Mesothelial cell of epicardium (in vitro differentiated cells): ENCODE measurements at places on chromosomes 12 and 14.

DNA sequence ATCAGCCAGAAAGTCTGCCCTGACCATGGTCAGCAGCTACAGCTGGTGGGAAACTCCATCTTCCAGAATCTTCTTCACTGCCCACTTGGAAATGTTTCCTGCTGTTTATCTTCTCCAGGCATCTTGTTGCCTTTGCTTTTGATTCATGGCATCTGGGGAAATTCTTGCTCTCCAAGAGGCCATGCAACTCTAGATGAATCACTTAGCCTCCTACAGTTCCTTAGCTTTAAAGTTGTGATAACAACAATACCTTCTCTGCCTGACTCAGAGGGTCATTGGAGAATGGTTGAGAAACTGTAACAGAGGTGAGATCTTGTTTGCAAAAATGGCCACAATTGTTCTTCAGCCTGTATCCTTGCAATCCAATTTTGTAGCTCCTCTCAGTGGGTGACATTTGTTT, 121.0 kb upstream of the VRK1 start:
- no peak for DNase-seq

GRCh38 chr12:107349008-107349747, 255.8 kb upstream of the CRY1 start:
- no peak for DNase-seq

DNA sequence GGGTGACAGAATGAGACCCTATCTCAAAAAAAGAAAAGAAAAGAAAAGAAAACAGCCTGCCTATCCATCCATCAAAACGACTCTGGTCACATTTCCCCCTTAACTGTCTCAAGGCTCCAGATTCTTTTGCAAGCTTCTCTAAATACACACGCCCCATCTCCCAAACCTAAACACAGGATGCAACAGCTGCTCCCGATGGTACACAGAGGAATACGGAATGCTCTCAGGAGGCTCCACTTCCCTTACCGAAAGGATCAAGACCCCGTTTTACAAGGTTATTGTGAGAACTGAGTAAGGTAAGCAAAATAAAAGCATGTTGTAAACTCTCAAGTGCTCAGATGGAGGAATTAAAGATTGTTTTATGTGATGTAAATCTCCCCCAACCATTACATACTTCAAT, 62.3 kb downstream of the NT5DC3 start:
- DNase-seq: no peak

GRCh38 chr14:68460541-68460940, 332.3 kb downstream of the ZFP36L1 start:
- DNase-seq: no peak

DNA sequence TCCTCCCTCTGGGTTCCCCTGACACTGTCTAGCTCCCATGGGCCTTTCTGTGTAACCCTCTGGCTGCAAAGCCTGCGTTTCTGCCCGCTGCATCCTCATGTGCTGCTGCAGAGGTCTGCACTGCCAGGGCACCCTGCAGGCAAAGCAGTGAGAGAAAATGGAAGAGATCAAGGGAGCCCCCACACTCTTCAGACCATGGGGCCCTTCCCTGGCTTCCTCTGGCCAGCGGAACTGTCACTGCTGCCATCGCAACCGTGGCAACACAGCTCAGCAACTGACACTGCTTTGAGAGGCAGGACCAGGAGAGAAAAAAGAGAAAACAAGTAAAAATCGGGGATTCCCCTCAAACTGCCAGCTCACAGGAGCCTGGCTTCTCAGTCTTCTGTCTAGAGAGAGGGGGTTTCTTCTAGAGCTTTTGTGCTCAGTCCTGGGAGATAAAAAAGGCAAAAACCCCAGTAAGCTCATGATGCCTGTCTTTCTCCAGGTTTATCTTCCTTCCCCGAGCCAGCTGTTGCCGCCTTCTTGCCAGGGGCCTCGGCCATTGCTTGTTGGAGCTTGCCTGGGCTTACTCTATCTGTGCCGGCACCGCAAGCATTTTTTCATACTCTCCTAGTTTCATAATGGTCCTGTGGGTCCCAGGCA, 38.9 kb downstream of the C14orf132 start:
- DNase-seq: no peak

- no peak for DNase-seq
These were observed 11.2 kb upstream of the LRP1-AS start for GRCh38 chr12:57158665-57159064.

DNA sequence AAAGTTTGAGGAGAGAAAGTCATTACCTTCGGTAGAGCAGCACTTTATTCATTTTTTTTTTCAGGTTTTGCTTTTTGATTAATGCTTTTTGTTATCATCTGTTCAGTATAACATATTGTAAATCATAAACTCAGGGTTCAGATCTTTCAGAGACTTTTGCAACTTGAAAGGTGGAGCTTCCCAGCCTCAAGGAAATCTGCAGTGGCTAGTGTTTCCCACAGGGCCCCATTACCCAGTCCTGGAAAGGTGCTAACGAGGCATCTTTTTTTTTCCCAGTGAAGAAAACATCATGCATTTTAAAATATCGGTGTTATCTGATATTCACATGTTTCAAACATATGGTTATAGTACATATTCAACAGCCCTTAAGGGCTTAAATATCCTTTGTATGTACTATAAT, 74.0 kb downstream of the HMGA2 start:
- no peak for DNase-seq

DNA sequence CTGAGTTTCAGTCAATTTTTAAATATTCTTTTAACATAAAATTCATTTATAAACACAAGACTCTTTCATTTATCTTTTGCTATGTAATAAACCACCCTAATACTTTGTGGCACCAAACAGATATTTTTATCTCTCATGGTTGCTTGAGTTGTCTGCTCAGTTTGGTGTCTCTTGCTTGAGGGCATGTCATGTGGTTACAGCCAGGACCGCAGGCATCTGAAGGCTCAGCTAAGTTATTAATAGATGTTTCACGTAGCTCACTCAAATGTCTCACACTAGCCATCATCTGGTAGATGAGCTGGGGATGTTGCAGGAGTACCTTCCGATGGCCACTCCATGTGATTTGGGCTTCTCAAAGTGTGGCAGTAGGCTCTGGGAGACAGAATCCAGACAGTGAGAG, 597.8 kb downstream of the ETNK1 start:
- DNase-seq: no peak

DNA sequence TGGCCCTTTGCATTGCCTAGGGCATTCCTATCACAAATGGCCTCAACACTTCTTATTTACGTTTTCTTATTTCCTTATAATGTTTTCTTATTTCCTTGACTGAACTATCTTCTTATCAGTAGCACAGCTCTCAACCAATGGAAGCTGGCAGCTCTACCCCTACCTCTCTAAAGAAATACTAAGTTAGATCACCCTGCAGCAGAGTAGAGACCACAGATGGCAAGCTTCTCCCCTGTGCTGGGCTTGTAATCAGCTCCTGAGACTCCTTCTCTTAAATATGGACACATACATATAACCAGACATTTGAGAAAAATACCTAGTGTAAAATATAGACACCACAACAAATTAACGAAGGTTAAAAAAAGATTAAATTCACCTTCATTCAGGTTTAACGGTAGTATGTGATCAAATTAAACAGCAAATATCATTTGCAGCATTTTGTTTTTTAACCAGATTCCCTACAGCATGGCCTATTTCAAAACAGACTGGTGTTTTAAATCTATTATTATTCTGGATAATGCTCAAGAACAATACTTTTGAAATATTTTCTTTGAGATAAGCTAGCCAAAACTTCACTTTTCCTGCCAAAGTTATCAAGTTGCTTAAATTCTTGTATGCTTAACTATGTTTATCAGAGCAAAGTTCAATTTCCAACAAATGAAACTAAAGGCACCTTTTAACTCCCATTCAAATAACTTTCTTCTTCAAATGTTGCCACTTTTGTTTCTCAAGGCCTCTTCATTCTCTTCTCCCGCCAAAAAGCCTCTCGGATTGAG, 54.3 kb downstream of the SLC41A2 start:
- DNase-seq: no peak

DNA sequence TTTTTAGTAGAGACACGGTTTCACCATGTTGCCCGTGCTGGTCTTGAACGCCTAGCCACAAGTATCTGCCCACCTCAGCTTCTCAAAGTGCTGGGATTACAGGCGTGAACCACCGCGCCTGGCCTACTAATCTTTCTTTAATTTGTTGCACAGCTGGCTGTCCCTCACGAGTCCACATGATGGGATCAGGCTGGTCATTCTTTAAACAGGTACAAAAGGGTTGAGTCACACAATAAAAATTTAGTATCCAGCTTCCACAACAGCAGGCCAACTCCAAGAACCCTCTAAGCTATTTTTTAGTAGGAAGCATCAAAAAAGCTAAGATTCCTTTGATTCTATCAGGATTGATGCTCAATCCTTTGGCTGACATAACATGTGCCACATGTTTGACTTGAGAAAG, 17.8 kb downstream of the SINHCAF start:
- DNase-seq: no peak

DNA sequence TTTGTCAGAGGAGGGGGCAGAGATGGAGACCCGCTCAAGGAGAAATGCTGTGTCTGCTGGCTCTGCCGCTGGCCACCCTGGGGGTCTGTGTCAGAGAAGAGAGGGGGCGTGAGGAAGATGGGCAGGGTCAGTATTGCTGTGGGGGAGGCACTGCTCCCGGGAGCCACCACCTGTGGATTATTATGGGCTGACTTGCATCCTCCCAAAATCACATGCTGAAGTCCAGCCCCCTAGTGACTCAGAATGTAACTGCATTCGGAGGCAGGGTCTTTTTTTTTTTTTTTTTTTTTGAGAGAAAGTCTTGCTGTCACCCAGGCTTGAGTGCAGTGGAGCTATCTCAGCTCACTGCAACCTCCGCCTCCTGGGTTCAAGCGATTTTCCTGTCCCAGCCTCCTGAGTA, 12.3 kb downstream of the ABCD4 start:
- no peak for DNase-seq

DNA sequence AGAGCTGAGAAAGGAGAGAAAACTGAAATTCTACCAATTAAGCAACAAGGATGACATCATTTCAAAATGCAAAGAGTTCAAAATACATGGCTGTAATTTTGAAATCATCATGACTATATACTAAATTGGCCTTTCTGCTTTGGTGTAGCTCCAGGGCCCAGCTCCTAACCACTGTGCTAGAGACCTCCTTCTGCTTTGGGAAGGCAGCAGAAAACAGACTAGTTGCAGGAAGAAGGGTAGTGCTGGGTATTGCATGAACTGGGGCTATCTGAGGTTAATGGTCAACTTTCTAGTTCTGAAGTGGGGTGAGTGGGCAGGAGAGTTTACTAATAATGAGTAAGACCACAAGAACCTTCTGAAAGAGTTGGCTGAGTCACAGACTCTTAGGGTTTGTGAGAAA, 66.2 kb downstream of the PTGER2 start:
- DNase-seq: no peak

- peak; percentile 47 for DNase-seq
These were observed 826 bp downstream of the PRKCH start for GRCh38 chr14:61322011-61322798.

DNA sequence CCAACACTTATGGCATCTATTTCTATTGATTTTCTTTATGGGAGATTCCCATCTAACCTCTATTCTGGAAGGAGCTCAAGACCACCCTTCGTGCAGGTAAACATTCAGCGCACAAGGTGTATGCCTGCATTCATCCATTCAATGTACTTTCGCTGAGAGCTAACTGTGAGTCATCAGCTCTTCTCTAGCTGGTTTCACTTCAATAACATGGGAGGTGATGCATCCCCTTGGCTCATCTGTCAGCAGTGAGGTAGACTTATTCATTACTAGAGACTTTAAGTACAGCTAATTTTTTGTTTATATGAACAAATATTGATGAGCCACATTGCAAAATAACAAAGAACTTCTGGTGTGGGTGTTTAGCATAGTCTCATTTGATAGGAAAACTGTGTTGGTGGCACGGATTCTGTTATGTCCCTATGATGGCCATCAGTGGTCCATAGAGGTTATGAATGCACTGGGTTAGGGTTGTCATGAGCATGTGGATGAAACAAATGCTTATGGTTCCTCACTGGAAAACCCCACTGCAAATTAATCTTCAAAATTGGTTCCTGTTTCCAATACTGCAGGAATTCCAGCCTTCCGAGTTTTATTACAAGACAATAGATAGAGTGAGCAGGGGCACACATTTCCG, 1151.0 kb downstream of the BCL11B start:
- no peak for DNase-seq

- no peak for DNase-seq
These were observed 80.8 kb downstream of the DACT1 start for GRCh38 chr14:58718226-58719205.

DNA sequence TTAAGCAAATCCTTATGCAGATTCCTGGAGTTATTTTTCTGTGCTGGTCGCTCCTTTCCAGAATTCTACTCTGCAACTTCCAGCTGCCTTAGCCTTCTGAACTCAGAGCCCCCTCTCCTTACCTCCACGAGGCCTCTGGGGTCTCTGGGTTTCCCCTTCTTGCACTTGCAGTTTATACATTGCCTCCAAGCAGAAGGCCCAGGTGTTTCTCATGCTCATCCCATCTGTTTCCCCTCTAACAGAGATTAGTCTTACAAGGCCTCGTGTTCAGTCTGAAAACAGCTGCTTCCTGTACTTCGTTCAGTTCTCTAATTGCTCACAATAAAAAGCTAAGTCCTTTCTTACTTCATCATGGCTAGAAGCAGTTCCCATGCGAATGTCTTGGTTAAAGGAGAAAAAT, 134.4 kb upstream of the FGD4 start:
- no peak for DNase-seq

DNA sequence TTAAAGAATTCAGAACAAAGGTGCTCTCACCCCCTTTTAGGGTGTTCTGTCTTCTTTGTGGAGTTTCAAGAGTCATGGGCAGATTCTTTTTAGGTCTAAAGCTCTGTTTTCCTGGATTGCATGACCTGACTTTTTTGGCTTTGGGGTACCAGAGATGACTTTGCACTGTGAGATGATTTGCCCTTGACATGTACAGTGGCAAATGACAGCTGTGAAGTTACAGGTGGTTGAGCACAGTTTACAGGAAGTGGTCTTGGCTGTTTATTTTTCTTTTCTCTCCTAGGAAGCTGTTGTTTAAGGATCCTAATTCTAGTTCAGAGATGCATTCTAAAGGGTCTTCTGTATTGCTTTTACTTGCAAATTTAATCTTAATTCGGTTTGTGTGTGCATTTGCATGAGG, 83.8 kb upstream of the METAP2 start:
- no peak for DNase-seq

DNA sequence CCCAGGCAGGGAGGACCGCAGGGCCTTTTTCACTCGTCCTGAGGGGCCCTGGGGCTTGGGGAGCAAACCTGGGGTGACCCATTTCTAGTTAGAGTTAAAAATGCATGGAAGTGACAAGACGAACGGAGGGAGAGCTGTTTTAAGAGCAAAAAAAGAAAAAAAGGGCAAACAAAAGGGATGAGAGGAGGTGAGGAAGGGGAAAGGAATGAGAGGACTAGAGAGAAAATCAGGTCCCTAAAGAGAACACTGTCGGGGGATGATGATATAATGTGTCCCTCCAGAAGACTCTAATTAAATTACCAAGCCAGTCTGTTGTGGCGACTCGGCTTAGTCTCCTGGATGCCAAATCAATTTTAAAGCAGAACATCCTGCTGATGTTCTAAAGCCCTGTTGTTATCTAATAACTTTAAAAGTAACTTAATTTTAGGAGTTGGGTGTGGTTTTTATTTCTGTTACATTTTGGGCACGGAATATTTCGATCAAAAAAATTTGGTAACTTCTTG, 1.1 kb downstream of the ANO6 start:
- DNase-seq: no peak
